ENCODE measurements at places on chromosomes 5 and 9.
A peak's percentile ranks its signal among the peaks of the same experiment; 100 is the strongest.

DNA sequence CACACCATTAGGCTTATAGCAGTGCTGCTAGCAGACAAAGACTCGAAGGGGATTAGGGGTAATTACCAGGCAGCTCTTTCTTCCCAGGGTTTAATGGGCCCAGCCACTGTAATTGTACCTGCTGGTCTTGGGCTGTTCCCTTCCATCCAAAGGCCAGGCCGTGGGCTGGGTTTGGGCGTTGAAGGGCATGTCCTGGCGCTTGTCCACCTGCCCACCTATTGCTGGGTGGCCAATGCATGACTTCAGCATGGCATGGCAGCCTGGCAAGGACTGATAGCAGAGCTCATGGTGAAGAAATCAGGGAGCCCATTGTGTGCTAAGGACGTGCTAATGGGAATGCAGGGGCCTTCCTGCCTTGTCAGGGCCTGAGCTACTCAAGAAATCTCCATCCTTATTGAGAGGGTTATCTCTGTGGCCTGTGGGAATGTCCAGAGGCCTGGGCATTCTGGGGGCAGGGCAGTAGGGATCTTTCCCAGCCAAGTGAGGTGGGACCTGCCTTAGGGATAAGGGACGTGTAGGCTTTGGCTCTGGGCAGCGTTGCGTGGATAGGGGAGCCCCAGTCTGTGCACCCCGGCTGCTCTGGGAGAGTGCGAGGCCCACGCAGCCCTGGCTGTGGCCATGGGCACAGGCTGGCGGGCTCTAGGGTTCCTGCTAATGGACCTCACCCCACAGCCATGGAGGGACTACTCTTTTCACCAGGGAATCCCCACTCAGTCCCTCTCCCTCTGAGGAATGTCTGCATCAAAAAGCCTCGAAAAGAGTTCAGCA is 116.1 kb upstream of the PITX1 start:
- DNase-seq = no peak

DNA sequence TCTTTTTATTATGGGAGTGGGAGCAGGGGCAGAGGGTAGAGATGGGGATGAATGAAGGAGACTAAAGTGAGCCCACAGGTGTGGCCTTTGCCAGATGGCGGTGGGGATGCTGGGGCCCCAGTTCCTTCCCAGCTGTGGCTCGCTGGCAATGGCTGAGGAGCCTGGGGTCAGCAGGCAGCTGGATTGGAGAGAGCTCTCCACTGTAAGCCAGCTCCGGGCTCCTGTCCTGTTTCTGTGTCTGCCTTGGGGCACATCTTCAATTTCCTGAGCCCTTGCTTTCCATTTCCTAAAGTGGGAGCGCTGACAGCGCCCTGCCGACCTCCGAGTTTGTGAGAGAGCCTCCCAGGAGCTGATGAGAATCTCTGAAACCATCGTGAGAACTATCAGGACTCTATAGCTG is 75.6 kb upstream of the SPRY4 start:
- no peak for DNase-seq

DNA sequence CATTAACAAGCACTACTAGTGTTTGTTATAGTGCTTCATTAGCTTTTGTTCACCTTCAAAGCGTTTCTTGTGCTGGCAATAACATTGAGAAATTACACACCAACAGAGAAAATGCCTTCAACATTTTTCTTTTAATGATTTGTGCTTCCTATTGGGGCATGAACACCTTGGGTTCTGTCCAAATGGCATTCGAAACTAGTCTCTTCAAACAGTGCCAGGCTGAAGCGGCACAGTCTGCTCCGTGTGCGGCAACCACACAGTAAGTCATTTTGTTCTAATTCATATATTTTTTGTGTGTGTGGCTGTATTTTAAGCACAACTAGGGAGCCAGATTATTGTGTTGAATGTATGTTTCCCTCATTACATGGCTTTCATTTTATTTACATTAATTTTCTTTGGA is 414.7 kb upstream of the SGCD start:
- DNase-seq = no peak

- no peak for DNase-seq
Measured at GRCh38 chr9:72480921-72481320, 40.5 kb upstream of the TMC1 start.

DNA sequence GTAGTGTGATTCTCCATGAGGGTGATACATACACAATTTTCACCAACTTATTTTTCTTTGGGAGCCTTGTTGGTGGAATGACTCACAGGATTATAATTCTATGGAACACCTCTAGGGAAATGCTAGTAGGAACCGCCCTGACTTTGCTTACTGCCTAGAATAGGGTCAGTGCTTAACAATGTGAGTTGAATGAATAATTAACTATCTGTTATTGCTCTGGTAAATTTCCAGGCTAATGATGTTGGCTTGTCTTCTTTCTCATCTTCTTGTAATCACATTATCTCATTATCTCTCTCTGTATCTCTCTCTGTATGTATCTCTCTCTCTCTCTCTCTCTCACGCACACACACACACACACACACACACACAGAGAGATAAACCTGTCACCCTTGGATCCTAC is 291.1 kb downstream of the TRIM32 start:
- peak; percentile 77 for DNase-seq

- DNase-seq = no peak
Measured at GRCh38 chr9:14345354-14346230, 31.7 kb upstream of the NFIB start.

DNA sequence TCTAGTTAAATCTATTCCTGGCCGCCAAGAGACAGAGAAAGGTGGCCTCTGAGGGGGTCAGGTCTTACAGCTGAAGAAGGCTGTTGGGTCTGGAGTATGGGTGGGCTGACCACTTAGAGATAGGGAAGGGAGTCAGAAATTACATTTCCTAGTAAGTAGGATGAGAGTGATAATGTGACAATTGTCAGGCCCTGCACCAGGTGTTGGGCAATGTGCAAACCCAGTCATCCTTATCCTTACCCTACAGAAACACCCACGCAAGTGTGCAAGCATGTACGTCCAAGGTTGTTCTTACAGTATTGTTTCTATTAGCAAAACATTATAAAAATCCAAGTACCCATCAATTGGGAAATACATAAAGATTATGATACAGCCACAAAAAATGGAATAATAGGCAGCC is 9.5 kb downstream of the SPAAR start:
- DNase-seq = no peak

DNA sequence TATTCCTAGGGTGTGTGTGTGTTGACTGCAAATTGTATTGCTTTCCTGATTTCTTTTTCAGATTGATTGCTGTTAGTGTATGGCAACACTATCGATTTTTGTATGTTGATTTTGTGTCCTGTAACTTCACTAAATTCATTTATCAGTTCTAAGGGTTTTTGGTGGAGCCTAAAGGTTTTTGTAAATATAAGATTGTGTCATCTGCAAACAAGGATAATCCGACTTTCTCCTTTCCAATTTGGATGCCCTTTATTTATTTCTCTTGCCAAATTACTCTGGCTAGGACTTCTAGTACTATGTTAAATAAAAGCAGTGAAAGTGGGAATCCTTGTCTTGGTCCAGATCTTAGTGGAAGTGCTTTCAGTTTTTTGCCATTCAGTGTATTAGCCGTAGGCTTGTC is 340.9 kb upstream of the KLF4 start:
- DNase-seq = no peak

All from RWPE1 (cell line).